Myocyte (in vitro differentiated cells): ENCODE measurements at places on chromosomes 4 and X. TPM values are rescaled to one million over a fixed set of nuclear protein-coding genes. Genes with fewer than 3 reads are reported as not detected.
A peak's percentile ranks its signal among the peaks of the same experiment; 100 is the strongest.

- no peak for DNase-seq
Measured at GRCh38 chr4:35252866-35253265, 991.4 kb downstream of the ARAP2 start.

The GRPR gene
- total RNA-seq, result 0.13 TPM in 1 of 2 replicates, not detected in the other

GRCh38 chrX:45447331-45447730, 246.7 kb upstream of the DIPK2B start:
- no peak for DNase-seq

- peak; percentile 62 for DNase-seq
Measured at GRCh38 chr4:94304365-94304971, 38.2 kb downstream of the HPGDS start.

- DNase-seq, result no peak
Measured at GRCh38 chr4:156676116-156676851, 295.3 kb downstream of the PDGFC start.

The CYSLTR1 gene
- 1.1 and 9.5 TPM in 2 replicates for total RNA-seq

GRCh38 chr4:38684951-38685844, 21.2 kb downstream of the KLF3 start:
- DNase-seq, result no peak

GRCh38 chr4:99815597-99816011, 1.0 kb upstream of the DAPP1 start:
- DNase-seq, result no peak

The MAGEA3 gene
- total RNA-seq, result not detected in 2 replicates

DNA sequence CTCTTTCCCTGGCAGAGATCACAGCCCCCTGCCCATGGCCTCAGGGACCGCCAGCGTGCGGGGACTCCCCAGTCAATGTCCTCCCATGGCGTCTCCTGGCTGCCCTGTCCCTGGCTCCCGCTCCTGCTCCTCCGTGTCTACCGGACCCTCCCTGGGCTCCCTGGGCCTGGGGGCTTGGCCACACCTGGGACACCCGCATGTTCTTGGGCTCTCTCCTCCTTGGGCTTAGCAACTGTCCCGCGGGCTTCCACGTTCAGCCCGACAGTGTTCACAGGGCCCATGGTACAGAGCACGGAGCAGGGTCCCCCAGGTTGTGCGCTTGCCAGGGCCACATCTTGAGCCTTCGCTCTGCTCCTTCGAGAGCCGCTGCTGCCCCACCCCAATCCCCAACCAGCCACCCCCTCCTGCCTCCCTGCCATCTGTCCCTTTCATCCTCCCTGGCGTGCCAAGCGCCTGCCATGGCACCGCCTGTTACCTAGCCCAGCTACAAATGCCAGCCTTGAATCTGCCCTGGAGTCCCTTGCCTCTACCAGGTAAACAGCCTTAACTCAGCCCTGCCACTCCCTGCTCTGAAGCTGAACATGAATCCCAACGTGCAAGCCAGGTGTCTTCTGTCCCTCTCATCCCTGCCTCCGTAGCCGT, 3.9 kb downstream of the AVPR2 start:
- DNase-seq, result no peak

DNA sequence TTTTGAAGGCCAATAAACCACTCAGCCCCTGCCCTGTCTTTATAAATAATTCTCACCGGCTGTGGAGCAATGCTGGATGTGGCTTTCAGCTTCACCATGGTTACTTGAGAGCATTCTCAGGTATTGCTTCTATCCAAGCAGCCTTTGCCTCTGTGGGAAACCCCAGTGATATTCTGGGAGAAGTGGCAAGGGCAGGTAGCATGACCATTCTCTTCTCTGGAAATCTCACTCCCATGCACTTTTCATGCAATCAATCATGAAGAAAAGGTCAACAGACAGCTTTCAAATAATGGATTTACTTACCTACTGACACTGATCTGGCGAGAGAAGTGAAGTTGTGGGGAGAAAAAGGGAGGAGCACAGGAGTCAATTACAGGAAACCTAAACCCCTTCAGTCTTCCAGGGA, 49.5 kb downstream of the UNC5C start:
- DNase-seq, result no peak

- DNase-seq, result peak; percentile 17
Measured at GRCh38 chrX:54785901-54786300, 12.2 kb downstream of the ITIH6 start.

The KDR gene
- 0.36 and 0.51 TPM in 2 replicates for total RNA-seq

DNA sequence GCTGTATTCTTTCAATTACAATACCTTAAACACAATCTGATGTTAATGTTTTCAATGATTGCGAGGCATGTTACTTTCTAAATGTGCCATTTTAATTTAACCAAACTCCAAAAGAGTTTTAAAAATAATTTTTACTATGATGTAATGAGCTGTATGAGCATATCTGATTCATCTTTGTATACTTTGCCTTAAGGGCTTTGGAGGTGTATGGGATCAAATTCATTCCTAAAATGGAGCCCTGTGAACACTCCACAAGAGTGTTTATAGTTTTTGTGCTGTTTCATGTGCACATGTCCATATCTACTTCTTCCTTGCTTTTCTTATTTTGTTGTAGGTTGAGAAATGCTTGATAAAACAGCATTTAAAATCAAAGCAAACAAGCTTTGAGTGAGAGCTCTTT, 82.4 kb downstream of the ATP10D start:
- no peak for DNase-seq

DNA sequence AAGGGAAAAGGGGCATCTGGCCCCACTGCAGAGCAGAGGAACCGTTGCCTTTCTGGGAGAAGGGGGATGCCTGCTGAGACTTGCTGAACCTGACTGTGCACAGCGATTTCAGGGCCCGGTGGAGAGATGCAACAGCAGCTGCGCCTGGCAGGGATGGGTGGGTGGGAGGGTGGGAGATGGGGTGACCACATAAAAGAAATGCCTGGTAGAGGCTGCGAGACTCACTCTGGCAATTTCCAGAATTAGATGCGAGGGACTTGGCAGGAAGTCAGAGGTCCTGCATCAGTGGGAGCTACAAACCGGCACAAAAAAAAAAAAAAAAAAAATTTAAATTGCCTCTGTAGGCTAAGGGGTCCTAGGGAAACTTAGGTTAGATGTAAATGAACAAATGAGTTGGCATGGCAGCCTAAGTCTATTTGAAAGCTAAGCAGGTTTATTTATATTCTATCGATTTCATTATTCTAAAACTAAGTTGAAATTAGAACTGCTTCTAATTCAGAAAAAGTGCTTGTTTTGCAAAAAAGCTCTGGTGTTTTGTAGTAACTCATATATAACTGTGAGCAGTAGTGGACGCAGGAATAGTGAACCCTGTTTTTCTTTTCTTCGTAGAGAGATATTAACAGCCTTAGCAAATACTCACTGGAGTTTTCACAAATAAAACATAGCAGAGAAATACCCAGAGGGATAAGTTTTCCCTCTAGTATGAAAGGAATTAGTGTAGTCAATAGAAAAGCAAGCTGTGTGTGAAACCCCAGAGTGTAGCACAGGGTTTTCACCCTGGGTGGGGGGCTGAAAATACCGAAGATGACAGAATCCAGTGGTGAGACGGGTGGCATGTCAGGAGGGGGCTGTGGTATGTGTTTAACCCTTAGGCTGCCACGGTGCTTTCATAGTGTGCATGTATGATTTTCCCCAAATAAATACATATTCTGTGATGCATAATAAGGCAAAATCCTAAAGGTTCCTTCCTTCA, 130.1 kb downstream of the EGF start:
- DNase-seq, result no peak

GRCh38 chrX:6968231-6968630, 179.3 kb upstream of the STS start:
- DNase-seq, result peak; percentile 43

DNA sequence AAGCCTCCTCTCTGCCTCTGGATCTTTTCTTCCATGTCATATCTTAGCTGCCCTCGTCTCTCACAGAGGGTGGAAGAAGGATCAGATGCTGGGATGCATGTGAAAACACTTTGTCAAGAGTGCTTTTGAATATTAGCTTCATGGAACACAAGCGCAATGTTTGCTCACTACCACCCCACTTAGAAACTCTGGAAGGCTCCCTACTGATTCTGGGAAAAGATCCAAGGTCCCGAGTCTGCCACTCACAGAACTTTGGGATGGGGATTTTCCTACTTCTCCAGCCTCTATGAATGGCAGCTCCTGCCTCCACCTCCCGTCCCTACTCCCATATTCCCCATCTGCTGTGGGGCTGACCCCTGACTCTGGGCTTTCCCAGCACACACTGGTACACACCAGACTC, 40.2 kb upstream of the CRMP1 start:
- DNase-seq, result no peak

DNA sequence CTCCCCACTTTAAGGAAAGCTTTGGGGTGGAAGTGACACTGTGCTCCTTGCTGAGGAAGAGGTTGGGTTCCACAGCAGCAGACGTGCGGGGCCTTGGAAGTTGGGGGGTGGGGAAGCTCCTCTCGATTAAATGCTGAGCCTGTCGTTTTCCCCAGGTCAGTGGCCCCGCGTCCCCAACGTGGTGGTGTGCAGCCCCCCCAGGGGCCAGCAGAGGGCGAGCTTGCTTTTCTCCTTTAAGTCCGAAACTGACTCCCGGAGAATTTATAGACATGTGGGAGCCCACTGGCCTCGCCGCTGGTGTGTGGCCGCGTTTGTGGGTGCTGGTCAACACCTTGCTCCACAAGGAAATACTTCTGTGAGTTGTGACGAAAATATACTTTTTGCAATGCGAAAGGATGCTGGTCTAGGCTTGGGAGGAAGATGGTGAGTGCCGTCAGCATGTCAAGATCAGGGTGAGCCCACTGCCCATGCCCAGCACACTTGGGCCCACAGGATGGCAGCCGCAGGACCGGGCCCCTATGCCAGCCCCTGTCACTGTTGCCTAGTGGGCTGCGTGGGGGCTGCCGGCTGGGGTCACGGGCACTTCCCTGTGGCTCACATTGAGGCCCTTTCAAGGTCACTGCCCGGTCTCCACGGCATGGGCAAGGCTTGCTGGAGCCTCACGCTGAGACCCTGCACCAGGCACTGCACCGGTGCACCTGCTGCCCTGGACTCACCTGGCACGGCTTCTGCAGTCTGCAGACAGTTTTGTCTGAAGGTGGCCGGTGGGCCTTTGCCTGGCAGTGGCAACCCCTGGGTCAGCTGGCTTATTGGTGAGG, 9.4 kb downstream of the UVSSA start:
- peak; percentile 57 for DNase-seq

The AR gene
- total RNA-seq, result 22.8 and 24.1 TPM in 2 replicates

DNA sequence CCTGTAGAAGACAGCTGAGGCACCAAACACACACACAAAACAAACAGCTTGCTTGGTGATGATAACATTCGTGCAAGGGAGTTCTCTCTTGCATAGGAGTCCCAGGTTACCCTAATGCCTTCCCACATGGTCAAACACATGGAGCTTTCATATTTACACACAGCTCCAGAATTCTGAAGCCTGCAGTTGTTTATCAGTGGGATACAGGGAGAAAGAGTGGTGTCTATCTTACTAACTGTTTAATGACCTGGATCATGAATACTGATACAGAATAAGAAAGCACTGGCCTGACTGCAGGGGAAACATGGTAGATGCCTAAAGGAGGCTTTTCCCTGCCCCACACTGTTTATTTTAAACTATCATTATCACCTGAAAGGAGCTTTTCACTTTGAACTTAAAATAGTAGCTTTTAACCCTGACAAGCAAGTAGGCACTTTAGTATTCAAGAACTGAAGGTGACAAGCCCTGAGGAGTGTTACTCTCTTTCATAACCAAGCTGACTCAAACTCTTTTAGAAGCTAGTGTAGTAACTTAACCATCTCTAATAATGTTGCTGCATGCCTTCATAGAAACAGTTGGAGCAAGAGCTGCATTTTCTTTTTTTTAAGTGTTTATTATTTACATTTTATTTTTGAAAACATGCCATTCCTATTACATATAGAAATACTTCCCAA, 15.6 kb downstream of the TET2 start:
- no peak for DNase-seq

DNA sequence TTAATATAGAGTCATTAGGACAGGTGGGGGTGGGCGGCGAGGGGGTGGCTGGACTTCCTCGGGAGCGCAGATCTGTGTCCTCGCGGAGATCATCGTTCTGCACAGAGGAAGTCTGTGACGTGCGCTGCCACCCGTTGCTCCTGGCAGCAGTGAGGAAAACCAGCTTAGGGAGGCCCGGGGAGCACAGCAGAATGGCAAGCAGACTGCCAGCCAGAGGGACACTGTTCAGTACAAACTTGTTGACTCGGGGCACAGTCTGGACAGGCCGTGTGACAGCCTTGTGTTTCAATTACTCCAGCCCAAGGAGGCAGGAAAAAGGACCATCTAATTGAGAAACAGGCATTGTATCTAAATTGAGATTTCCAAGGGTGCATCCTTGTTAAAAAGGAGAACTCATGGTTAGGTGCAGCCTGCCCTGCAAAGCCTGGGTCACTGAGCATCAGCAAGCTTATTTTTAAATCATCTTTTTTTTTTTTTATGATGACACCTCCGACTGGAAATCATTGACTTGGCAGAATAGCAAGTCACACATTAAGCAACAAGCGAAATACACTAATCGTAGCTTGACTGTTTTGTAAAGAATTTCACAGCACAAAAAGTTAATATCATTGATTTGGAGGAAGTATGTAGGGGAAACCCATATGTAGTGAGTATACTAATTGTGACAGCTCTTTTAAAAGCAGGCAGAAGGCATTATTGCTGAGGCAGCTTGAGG, 512.0 kb upstream of the FAT1 start:
- no peak for DNase-seq

DNA sequence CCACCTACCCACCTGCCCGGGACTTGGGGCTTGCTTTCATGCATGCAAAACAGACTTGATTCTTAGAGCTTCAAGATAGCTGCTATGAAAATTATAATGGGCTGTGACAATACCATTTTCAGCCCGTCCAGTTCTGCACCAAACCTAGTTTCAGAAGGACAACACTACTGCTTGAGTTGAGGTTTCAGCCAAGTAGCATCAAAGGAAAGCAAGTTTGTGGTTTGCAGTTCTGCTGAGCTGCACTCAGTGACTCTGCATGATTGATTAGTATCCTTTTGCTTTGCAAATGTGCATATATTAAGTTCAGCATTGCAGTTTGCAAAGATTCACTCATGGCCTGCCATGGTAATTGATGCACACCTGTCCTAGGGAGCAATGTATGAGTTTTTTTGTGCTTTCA, 442.7 kb downstream of the RPA4 start:
- DNase-seq, result no peak

The USP17L21 gene
- not detected in 2 replicates for total RNA-seq

GRCh38 chr4:168908851-168909273, 101.2 kb downstream of the CBR4 start:
- DNase-seq, result no peak

GRCh38 chrX:123185721-123186120, 1.6 kb downstream of the GRIA3 start:
- DNase-seq, result no peak

The SPANXB1 gene
- not detected in 2 replicates for total RNA-seq

DNA sequence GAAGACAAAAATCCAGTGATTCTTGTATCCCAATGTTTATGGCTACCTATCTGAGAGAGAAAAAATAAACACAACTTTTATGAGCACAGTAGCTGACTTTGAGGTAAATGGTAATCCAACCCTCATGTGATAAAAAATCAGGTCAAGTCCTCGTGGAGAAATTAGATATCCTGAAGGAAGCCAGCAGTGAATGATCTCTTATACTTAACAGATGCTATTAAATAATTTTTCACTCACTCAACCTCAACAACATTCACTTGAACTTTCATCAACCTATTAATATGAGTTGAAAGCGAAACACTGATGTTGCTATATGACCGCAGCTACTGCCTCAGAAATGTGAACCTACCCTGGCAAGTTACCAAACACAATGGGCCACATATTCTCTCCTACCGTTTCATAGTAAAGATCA, 105.4 kb downstream of the GPC3 start:
- no peak for DNase-seq
